CD4-positive, alpha-beta T cell treated with Interleukin-12 subunit alpha and Interleukin-12 subunit beta, for 1 hour (primary cell): ENCODE measurements at places on chromosomes 7 and 10.
A peak's percentile ranks its signal among the peaks of the same experiment; 100 is the strongest.

- no peak for DNase-seq
These were observed 231.3 kb upstream of the FERD3L start for GRCh38 chr7:19376538-19376937.

DNA sequence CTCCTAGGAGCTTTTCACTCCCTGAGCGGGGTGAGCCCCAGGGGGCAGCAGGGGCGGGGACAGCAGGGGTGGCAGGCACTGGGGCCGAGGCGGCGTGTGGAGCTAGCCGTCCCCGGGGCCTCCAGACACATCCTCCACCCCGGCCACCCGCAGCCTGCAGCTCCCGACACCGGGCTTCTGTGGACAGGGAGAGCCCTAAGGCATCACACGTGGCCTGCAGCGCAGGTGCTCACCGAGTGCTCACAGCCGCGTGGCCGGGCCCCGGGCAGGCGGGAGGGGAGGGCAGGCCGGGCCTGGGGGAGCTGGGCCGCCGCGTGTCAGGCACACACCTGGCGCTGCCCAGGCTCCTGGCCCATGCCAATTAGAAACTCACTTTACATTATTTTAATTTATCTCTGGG, 51.4 kb downstream of the MICALL2 start:
- no peak for DNase-seq

DNA sequence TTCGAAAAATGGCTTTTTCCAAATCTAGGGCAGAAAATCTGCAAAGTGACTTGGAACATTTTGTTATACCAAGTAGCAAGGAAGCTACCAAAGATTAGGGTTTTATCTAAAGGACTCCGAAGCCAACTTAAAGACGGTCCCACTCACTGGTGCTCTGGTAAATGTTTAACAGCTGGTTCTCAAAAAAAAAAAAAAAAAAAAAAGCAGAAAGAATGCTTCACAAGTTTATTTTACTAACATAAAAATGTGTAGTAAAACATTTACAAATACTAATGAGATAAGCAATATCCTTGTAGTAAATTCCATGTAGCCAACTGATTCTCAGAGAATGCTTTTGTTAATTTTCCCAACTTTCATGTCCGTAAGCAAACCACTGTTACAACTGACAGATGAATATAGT, 38.4 kb downstream of the TAF3 start:
- DNase-seq = no peak

GRCh38 chr10:47396311-47396717, 12.2 kb upstream of the ZNF488 start:
- no peak for DNase-seq

DNA sequence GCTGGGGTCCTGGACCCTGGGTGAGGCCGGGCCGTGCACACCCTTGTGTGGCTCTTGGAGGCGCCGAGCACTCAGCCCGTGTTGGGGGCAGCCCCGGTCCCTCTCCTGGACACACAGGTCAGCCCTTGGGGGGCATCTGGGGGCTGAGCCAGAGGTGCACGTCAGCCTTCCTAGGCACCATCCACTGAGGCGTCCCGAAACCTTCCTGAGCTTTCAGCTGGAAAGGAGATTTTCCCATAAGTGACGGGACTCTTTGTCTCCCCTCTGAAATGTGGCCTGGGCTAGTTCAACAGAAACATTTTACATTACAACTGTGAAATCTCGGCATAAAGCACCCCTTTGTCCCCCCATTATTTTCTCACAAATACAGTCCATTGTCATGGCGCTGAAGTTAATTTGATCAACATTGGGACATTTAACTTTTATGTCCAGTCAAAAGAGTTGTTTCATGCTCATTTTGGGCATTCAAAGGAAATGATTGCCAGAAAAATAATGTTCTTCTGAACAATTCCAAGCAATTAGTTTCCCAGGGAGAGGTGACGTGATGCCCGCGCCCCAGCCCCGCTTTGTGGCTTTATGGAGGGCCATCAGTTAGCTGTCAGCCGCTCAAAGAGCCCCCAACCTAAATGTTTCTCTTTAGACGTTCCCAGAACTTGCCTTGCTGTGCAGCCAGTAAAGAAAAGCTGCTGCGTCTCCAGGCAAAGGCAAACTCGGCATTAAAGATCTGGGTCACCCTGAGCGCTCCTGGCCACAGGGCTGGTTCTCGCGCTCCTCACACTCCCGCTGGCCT, 70.8 kb downstream of the NKX6-2 start:
- no peak for DNase-seq

- no peak for DNase-seq
These were observed 80.8 kb downstream of the NKX6-2 start for GRCh38 chr10:132705173-132705572.

GRCh38 chr7:147756300-147756699, 834.3 kb upstream of the C7orf33 start:
- no peak for DNase-seq

DNA sequence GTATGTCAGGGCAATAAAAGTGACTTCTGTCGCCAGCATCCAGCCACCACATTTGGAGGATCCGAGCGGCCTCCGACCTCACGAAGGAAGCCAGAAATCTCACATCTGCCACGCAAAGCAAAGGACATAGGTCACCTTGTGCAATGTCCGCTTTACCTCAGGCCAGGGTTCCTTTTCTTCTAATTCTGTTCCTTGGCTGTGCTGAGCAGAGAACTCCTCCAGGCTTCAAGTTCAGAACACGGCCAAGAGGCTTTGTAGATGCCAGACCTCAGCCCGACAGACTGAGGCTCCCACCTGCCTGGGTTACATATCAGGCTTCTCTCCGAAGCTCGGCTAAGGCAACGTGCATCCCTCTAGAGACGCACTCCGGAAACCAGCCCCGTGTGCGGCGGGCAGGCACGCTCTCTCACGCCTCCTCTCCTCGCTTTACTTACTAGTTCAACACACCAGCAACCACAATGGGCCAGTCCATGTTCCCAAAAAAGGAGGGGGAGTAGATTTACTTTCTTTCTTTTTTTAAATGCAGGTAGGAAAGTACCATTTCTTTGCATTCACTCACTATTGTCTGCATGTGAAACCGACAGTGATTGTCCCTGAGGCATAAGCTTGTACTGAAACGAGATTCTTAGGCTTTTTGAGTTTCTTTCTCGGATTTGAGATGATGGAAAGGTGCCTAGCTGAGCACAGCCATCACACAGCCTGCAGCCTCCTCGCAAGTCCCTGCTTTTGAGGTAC, 122.4 kb upstream of the AFAP1L2 start:
- DNase-seq = peak; percentile 92

GRCh38 chr7:107076781-107077698, 32.5 kb downstream of the PRKAR2B start:
- no peak for DNase-seq

GRCh38 chr10:117597216-117597615, 54.7 kb downstream of the EMX2 start:
- no peak for DNase-seq

DNA sequence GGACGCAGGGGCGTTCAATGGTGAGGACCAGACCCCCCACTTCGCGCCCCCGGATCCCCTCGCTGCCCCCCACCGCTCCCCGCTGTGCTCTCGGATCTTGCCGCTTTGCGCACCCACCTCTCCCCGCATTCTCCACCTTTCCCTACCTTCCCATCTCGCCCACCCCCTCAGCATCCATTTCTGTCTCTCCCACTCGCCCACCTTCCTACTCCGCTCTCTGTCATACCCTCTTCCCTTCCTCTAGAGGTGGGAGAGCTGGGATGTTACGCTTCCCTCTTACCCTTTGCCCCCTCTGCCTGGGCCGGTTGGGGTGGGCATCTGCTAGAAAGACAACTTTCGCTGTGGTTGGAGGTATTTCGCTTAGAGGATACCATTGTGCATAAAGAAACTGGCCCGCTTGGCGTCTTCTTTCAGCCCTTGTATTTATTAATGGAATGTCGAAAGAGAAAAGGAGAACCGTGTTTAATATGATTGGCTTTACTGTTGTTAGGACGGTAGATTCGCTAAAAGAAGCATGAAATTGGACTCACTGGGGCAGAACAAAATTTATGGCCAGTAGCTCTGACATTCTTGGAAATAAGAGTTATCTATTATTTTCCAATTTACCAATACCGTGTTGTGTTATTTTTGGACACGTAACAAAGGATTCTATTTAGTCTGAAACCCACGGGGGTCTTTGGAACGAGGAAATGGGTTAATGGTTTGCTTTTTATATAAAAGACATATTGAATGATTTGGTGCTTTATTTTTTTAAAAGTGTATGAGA, 873 bp downstream of the PRKAR2B start:
- DNase-seq = no peak

DNA sequence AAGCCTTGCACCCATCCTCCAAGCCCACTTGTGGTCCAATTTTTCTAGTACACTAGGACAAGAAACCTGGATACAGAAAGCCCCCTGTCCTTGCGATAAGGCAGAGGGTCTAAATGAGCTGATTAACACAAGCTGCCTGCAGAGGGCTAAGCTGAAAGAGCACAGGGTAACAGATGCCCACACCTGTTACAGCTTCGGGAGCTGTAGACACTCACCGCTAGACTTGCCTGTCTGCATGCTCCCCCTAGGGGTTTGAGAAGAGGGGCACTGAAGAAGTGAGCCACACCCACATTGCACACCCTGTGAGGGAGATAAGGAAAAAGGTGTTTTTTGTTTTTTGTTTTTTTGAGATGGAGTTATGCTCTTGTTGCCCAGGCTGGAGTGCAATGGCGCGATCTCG, 386.5 kb upstream of the AUTS2 start:
- no peak for DNase-seq

DNA sequence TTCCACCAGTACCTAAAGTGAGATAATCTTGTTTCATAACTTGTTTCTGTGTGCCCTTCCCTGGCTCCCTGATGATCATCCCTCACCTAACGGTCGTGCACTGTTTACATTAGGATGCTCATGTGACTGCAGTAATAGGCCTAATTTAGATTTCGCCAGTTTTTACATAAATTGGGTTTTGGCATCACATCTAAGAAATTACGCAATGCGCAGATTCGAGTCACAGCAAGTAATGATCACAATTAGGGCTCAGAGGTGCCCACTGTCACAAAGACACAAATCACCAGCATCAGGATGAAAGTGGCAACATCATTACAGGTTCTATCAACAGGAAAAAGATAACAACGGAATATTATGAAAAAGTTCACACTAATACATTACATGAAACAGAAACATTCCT, 94.7 kb downstream of the LARP4B start:
- no peak for DNase-seq

DNA sequence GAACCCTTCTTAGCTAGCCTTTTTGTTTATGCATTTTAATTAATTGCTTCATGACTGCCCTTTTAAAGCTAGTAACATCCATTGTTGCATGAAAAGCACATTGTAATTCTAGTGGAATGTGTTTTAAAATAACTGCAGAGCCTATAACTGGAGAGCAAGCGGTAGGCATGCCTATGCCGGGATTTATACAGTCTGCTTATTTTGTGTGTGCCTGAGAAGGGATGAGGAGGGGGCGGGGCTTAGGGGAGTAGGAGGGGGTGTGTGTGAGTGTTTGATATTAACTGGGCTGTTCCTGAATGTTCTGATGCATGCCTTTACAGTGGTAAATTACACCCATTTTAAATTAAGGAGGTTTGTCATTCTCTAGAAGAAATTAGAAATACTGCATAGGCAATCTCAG, 208.1 kb downstream of the TCF7L2 start:
- DNase-seq = no peak

GRCh38 chr10:118800920-118801319, 46.1 kb upstream of the CACUL1 start:
- DNase-seq = peak; percentile 19

DNA sequence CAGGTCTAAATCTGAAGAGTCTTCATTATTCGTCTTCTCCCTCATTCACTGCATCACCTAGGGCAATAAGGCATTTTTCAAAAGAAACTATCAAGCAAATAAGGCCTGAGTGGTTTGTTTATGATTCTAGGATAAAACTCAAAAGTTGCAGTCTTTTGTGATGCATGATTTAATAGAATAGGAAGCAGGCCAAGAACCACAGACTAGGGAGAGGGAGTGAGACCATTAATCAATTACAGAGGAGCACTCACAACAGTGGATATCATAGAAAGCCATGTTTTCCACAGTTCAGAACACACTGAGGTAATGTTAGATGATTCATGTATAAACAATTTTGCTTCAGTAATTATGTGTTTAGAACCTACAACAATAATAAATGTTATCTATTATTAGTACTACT, 87.8 kb upstream of the LRRTM3 start:
- DNase-seq = no peak

- DNase-seq = no peak
These were observed 67.0 kb downstream of the DNAJB6 start for GRCh38 chr7:157403646-157404401.

- DNase-seq = no peak
These were observed 97.1 kb downstream of the AGMO start for GRCh38 chr7:15464667-15465121.

DNA sequence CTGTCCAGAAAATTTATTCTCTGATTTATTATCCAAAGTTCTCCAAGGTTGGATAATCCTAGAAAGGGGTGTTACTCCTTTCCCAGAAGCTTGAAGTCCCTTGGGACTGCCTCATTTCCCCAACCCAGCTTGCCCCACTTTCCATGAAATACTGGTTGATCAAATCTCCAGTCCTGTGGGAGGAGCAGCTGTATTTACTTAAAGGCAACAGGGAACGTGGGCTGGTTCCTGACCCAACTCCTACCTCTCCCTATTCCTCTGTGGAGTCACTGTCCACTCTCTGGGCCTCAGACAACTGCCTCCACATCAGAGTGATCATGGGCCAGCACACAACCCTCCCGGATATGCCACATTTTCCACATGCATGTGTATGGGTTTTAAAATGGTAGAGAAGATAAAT, 166.2 kb upstream of the PRR15 start:
- no peak for DNase-seq

DNA sequence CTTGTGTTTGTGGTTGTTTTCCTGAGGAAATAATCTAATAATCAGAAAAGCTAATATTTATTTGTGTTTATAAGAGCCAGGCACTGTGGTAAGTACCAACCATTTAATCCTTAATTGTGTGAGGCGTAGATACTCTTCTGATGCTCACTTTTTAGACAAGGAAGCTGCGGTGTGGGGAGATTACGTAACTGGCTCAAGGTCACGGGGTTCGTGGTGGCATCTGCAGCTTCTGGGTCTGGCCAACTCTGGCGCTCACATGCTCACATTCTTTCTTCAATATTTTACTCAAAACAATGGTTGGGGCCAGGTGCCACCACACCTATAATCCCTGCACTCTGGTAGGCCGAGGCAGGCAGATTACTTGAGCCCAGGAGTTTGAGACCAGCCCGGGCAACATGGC, 77.6 kb downstream of the RALA start:
- peak; percentile 2 for DNase-seq

DNA sequence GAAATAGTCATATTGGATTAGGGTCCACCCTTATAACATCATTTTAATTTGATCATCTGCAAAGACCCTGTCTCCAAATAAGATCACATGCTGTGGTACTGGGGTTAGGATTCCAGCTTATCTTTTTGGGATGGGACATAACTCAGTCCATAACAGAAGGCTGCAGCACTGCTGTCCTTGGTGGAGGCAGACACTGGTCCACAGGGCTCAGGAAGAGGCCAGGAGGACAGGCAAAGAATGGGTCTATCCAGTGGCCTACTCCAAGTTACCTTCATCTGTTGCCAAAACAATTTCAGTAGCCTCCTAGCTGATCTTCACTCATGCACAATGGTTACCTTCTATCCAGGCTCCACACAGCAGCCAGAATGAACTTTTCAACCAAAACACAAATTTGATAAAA, 387.0 kb downstream of the GRID1 start:
- no peak for DNase-seq
